T-helper 1 cell (primary cell): ENCODE measurements at places on chromosomes 13 and 19.
A peak's percentile ranks its signal among the peaks of the same experiment; 100 is the strongest.

DNA sequence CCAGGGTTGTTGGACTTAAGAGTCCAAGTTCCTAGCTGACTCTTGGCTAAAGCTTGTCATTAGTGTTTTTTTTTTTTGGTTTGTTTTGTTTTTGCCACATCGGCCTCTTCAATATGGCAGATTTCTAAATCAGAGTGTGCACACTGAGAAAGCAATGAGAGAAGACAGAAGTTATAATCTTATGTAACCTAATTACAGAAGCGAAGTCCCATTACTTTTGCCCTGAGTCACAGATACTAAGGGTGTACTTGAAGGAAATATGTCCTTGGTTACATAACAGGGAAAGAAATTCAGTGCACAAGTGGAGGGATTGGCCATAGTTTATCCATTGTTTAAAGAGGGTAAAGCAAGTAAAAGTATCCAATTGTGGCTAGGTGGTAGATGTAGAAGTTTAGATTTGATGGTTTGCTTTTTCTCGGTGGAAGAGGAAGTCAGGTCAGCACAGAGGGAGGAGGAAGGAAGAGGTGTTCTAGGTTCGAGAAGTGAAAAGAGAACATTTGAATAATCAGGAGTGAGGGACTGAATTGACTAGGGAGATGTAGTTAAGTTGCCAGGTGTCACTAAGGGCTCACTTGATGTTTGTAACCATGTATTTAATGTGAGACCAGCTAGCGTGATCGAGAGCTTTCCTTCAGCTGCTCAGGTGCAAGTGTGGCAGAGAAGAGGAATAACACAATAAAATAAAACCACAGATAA is 12.2 kb downstream of the GTF2F2 start:
- no peak for DNase-seq

DNA sequence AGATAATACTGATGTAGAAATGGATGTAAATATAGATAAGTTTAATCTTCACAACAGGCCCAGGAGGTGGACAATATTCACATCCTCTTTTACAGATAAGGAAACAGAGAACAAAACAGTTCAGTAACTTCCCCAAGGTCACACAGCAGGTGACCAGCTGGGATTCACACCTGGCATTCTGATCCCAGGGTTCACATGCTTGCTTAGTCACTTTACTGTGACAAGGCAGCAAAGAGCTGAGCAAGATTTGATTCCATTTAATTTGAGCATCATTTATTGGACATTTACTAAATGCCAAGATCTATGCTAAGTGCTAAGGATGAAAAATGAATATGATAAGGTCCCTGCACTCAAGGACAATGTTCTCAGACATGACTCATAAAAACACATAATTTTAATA is 94.1 kb upstream of the STARD13 start:
- no peak for DNase-seq

DNA sequence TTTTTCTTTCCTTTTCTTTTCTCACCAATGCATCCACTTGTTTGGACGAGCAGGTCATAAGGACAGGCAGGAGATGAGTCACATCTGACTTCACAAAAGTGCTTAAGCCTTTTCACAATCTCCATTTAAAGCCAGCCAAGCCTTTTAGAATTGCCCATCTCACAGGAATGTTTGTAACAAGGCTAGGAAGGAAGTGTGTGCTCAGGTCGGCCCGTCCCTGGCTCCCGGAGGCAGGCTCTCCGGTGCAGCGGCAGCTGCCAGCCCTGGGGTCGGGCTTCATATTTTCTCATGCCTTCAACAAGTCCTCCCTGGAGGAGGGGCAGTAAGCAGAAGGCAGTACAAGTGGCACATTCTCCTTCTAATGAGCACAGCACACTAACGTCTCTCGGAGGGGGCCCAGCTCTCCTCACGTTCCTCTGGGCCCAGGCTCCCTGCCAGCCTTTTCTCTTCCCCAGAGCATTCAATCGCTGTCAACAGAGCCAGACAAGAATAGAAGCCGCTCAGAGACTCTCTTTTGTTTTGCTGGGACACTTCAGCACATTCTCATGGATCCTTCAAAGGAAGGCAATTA is 180.5 kb downstream of the COL4A1 start:
- no peak for DNase-seq

- DNase-seq: no peak
Measured at GRCh38 chr13:32117701-32118100, 86.1 kb downstream of the FRY start.

- DNase-seq: no peak
Measured at GRCh38 chr19:7000816-7001215, 20.4 kb downstream of the MBD3L2B start.

DNA sequence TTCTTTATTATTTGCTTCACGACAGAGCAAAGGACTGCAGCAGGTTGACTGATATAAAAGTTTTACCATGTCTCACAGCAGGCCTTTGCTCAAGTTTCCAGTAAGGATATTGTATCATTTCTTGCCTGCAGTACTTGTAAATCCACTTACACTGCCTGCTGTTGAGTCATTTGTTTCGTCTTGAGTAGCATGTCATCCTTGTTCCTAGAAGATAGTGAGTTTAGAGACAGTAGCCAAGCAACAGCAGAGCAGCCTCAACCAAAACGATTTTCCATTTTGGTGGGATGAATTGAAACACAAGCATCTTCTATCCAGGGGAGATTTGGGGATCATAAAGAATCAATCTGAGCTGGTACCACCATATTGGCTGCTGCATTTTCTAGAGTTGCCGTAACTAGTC is 24.0 kb upstream of the ALOX5AP start:
- peak; percentile 76 for DNase-seq

DNA sequence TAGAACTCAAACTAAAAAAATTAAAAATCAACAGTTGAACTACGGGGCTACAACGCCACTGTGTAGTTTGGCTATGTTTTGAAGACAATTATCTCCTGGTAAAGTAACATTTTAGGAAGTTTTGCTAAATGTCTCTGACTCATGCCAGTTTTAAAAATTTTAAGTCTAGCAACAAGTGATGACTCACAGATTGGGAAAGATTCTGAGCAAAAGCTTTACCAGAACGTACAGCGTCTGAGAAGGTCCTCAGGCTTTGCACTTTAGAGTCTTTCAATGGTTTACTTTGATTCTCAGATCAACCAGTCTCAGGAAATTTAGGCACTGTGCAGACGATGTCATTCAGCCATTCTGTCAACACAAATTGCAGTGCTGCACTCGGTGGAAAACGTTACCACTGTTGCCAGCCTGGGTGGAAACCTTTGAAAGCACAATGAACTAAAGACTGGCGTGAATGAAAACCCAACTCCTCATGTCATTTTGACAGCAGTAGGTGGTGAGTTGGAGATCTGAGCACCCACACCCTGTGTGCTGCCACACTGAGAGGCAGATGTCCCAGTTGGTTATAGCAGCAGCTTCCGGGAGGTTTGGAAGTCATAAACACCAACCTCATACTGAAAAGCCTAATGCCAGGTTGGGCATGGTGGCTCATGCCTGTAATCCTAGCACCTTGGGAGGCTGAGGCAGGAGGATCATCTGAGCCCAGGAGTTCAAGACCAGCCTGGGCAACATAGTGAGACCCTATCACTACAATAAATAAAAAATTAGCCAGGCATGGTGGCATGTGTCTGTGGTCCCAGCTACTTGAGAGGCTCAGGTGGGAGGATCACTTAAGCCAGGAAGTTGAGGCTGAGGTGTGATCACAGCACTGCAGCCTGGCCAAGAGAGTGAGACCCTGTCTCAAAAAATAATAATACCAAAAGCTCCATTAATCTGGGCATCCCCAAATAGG is 6.3 kb upstream of the WTIP start:
- DNase-seq: no peak

DNA sequence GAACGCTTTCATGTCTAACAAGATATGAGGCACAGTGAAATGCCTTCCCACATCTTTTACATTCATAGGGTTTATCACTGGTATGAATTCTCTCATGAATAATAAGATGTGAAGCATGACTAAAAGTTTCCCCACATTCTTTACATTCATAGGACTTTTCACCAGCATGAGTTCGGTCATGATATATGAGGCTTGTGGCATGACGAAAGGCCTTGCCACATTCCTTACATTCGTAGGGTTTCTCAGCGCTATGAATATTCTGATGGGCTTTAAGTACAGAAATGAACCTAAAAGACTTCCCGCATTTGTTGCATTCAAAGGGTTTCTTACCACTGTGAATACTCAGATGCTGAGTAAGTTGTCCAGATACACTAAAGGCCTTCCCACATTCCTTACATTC is 21.3 kb downstream of the ZNF607 start:
- no peak for DNase-seq

- DNase-seq: no peak
Measured at GRCh38 chr19:5595745-5596144, 26.8 kb downstream of the SAFB2 start.

- no peak for DNase-seq
Measured at GRCh38 chr13:29810145-29810742, 40.2 kb downstream of the UBL3 start.

DNA sequence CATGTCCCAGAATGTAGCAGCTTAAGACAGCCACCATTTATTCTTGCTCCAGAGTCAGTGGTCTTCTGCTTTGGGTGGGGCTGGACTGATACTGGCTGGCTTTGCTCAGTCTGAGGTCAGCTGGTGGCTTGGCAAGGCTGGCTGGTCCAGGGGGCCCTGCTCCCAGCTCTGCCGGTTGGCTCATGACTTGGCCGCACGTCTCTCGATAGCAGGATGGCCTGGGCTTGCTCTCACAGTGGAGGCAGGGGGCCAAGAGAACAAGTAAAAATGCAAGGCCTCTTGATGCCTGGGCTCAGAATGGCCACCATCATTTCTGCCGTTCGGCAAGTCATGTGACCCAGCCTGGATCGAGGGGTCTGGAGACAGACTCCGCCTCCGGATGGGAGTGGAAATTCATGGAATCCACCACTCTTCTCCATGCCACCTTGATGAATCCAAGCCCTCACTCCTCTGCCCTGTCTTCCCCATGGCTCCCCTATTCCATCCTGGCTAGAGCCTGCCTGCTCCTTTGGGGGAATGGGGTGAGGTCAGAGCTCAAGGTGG is 13.1 kb downstream of the ACTMAP start:
- DNase-seq: no peak

GRCh38 chr19:13329766-13330165 is 176.5 kb downstream of the CACNA1A start:
- no peak for DNase-seq

GRCh38 chr13:29081036-29081435 is 260.9 kb downstream of the MTUS2 start:
- peak; percentile 5 for DNase-seq

GRCh38 chr13:70544706-70545105 is 436.5 kb upstream of the KLHL1 start:
- no peak for DNase-seq

GRCh38 chr13:77536358-77536757 is 852 bp downstream of the SCEL start:
- no peak for DNase-seq

GRCh38 chr13:29255567-29255966 is 339.9 kb downstream of the SLC7A1 start:
- DNase-seq: no peak

- no peak for DNase-seq
Measured at GRCh38 chr13:67574320-67575233, 344.4 kb upstream of the PCDH9 start.

GRCh38 chr19:2634228-2634951 is 68.1 kb downstream of the GNG7 start:
- DNase-seq: no peak

GRCh38 chr13:49693191-49693733 is 2.0 kb upstream of the EBPL start:
- no peak for DNase-seq

DNA sequence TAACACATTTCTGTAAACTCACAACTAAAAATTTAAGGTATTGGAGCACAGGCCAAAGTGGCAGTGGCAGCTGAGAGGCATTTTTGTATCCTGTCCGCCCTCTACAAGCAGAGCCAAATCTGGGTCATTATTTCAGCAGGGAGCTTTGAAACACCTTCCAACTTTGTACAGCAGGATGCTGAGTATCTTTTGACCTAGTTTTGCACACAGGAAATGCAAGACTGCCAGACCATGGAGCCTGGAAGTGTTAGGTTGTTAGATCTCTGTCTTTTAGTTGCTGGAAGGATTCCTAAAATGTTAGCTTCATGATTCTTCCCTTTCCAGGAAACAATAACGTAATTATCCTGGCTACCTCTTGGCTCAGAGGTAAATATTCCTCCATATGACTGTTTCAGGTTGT is 148.6 kb upstream of the ATXN8OS start:
- DNase-seq: no peak

- DNase-seq: no peak
Measured at GRCh38 chr19:41330946-41331678, 21.1 kb downstream of the CCDC97 start.

GRCh38 chr13:91359631-91360030 is 12.1 kb downstream of the MIR17HG start:
- DNase-seq: no peak

DNA sequence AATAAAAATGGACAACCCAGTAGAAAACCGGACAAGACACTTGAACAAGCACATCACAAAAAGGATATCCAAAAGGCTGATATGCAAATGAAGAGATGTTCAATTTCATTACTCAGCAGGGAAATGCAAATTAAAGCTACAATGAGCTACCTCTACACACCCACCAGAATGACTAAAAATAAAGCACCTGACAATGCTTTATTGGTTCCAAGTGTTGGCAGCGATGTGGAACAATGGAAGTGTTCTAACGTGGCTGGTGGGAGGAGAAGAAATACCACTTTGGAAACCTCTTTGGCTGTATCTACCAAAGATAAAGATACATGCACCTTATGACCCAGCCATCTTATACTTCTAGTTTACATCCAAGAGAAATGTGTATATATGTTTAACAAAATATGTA is 3.7 kb upstream of the ACP7 start:
- no peak for DNase-seq

DNA sequence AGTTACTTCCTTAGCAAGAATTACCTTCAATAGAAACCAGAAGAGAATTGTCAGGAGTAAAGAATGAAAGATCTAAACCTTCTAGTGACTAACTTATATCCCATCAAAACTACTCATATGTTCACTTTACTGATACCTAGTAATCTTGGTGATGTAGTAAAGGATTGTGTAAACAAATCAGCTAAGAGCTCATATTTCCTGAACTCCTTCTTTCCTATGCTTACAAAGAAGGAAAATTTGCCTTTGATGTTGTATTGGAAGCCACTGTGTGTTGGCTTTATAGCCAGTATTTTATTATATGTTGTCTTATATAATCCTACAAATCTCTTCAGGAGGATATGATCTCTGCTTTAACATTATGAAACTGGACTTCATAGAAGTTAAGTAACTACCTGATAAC is 671.0 kb downstream of the PCDH9 start:
- DNase-seq: no peak

GRCh38 chr19:7618348-7618747 is 11.0 kb downstream of the XAB2 start:
- no peak for DNase-seq

- no peak for DNase-seq
Measured at GRCh38 chr13:110421061-110421460, 114.0 kb downstream of the COL4A2 start.

- no peak for DNase-seq
Measured at GRCh38 chr19:47820410-47820809, 1.3 kb upstream of the CRX start.
